Activated CD4-positive, alpha-beta T cell treated with anti-CD3 and anti-CD28 coated beads, Interleukin-2, amount 10 ng/mL, durations not matched to agents 7 days and 5 days (primary cell): ENCODE measurements at places on chromosomes 4 and X.

DNA sequence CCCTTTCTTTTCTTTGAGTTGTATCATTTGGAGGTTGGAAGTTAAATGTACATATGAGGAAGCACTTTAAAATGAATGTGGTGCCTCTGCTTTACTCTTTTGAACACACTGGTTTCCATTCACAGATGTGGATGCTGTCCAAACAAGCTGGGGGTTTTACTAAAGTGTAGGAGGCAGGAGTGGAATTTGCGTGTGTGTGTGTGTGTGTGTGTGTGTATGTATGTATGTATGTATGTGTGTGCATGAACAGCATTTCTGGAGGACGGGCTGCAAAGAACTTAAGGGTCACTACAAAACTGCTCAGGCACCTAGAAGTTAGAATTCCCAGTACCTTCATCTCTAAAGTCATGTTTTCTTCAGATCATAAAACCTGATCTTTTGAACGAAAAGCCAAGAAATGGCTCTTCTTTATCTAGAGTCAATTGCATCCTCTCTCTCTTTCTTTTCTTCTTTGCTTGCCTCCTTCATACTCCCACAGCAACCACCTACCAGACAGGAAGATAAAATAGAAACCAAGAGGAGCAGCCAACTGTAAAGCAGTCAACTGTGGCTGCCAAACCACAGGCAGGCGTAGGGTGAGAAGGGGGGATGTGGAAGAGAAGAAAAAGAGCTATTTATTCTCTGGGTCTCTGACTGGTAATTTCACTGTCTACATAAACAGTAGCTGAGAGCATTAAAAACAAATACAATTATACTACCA is 177.0 kb upstream of the RASGEF1B start:
- DNase-seq, result peak; percentile 67

DNA sequence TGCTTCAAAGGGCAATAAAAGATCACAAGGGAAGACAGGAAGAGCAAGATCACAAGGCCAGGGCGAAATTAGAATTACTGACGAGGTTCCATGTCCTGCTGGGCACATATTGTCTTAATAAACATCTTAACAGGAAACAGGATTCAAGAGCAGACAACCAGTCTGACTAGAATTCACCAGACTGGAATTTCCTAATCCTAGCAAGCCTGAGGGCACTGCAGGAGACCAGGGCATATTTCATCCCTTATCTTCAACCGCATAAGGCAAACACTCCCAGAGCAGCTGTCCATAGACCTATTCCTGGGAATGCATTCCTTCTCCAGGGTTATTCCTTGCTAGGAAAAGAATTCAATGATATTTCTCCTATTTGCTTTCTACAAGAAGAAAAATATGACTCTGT is 12.4 kb upstream of the TDO2 start:
- no peak for DNase-seq

DNA sequence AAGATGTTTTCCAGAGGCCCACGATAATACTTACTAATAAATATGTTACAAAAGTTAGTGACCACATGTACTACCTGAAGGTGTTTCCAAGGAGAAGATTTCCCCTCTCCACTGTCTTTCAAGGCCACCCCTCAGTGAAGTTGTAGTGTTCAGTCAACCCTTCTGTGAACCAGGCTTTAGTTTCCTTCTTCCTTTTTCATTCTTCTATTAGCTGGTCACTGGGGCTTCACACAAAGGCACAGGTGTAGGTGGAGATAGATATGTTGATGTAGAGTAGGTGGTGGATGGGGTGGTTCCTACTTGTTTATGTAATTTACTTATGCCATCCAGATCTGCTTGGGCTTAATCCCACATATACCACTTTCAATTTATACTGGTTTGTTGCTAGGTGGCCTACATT is 43.3 kb upstream of the ADAM29 start:
- DNase-seq, result no peak

DNA sequence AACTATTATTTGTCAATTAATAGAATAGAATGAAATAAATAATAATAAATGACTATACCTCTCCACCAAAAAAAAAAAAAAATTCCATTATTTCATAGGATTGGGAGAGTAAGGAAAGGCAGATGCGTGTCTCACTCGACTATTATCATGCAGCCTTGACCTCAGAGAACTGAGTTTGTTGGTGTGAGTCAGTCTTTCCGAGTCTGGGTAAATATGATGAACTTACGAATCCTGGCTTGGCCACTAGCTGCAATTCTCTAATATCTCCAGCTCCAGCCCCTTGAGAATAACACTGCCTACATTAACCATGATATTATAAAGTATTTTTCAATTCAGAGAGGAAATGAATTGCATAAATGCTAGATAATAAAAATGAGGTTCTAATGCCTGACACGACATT is 46.6 kb upstream of the DHX15 start:
- no peak for DNase-seq

- no peak for DNase-seq
Measured at GRCh38 chr4:19880206-19880605, 371.5 kb upstream of the SLIT2 start.

- no peak for DNase-seq
Measured at GRCh38 chrX:136386826-136387225, 86.1 kb downstream of the ADGRG4 start.
